Astrocyte of the hippocampus (primary cell): ENCODE measurements at places on chromosomes 13 and 19.

- no peak for DNase-seq
Observed at GRCh38 chr13:42377640-42378382, 105.9 kb downstream of the AKAP11 start.

DNA sequence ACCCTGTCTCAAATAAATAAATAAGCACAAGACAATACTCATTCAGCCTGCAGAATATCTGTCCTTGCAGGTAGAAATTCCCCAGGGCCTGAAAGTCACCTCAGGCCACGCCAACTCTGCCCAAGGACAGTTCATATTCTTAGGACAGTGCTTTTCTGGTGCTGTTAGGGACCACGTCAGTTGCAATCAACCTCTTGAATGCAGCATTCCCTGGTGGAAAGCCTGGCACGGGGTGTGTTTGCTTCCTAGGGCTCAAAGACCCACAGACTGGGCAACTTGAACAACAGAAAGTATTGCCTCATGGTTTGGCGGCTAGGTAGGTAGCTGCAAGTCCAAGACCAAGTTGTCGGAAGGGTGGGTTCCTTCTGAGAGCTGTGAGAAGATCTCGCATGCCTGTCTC, 160.3 kb downstream of the KCTD15 start:
- no peak for DNase-seq

DNA sequence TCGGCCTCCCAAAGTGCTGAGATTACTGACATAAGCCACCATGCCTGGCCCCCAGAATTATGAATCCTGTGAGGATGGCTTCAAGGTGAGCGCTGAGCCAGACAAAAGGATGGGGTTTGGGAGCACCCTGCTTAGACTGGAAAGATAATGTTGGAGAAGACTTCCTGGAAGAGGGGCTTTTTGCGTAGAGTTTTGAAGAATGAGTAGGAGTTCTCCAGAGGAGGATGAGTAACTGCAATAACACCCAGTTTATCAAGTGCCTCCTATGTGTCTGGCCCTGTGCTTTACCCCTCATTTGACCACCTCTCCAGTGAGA, 641 bp upstream of the GDF15 start:
- no peak for DNase-seq

DNA sequence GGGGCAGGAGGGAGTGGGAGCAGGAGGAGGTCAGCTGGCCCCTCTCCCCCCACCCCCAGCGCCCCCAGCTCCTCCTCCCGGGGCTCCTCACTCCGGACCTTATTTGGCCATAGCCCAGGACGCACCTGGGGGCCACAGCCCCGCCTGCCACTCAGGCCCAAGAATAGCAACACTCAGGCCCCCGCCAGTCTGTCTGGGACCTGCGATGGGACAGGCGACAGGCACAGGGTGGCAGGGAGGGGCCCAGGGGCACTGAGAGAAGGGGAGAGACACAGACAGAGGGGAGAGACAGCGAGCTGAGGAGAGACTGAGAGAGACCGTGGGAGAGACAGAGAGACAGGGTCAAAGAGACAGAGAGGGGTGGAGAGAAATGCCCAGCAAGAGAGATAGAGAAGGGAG, 10.2 kb downstream of the JOSD2 start:
- no peak for DNase-seq

- no peak for DNase-seq
Observed at GRCh38 chr13:28056970-28057712, 43.2 kb downstream of the FLT3 start.

GRCh38 chr19:3013263-3013725, 15.8 kb downstream of the TLE2 start:
- no peak for DNase-seq

- no peak for DNase-seq
Observed at GRCh38 chr13:42526276-42526675, 47.7 kb upstream of the TNFSF11 start.

- DNase-seq: no peak
Observed at GRCh38 chr13:36630181-36630803, 43.5 kb upstream of the SERTM1 start.

DNA sequence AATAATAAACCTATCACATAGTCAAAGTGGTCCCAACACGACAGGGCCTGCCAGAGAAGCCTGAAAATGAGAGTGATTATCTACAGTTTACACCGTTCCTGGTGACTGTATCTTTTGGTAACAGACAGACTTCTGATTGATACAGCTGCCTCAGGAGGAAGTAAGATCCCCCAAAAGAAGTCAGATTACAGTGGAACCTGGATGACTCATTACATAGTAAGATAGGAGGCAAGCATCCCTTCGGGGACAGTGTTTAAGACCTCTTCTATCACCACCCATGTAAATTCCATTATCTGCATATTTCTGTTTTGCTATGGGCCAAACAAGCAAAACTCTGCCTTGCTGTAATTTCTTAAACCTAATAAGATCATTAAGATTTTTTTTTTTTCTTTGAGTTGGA, 44.0 kb upstream of the FLT1 start:
- DNase-seq: no peak

GRCh38 chr13:27419328-27419727, 5.1 kb upstream of the GTF3A start:
- DNase-seq: peak; percentile 24

DNA sequence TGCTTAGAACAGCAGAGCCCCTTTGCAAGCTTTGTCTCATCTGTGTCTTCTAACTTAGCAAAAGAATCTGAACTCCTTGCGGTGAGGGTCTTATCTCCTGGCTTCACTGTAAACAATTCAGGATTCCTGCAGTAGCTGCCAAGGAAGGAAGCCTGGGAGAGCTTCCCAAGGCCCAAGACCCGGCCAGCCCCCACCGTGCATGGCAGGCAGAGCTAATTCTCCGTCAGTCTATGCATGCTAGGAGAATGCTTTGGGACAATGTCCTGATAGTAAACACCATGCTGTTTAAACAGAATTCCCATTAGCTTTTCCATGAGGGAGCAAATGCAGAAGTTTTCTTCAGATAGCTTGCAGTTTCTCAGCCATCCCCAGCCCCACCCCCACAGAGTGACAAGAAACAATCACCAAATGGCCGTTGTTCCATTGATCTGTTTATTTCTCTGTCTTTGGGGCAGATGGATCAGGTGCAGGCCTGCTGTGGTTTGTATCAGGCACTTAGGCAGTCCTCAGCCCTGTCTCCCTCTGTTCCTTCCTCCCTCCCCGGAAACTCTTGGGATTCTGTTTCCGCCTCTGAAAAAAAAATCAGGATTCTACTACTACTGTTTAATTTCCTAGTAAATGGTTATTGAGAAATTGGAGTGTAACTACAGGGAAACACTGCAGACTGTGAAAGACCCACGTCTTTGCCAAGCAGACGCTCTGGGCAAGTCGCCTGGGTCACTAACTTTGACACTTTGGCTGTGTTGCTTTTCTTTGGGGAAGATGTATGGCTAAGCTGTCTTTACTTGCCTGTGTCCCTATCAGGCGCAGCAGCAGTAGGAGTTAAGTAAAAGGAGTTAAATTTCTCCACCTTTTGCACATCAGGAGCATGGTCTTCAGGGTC, 40.7 kb upstream of the SPATA13 start:
- peak; percentile 59 for DNase-seq

DNA sequence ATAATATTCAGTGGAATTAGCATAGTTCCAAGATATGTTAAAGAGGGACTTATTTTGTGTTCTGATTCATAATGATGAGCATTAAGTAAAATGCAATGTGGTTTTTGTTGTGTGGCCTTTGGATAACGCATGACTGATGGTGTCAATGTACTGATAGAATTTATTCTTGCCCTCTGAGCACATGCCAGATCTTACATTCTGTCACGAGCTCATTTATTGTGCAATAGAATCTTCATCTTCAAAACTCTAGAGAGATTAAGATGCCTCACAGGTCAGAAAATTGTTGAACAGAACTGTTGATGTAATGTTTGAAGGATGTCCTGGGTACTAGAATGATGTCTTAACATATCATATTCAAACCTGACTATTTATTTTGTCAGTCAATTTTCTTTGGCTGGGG, 148.0 kb upstream of the HTR2A start:
- DNase-seq: no peak

GRCh38 chr13:29852472-29853054, 2.1 kb upstream of the UBL3 start:
- DNase-seq: no peak

DNA sequence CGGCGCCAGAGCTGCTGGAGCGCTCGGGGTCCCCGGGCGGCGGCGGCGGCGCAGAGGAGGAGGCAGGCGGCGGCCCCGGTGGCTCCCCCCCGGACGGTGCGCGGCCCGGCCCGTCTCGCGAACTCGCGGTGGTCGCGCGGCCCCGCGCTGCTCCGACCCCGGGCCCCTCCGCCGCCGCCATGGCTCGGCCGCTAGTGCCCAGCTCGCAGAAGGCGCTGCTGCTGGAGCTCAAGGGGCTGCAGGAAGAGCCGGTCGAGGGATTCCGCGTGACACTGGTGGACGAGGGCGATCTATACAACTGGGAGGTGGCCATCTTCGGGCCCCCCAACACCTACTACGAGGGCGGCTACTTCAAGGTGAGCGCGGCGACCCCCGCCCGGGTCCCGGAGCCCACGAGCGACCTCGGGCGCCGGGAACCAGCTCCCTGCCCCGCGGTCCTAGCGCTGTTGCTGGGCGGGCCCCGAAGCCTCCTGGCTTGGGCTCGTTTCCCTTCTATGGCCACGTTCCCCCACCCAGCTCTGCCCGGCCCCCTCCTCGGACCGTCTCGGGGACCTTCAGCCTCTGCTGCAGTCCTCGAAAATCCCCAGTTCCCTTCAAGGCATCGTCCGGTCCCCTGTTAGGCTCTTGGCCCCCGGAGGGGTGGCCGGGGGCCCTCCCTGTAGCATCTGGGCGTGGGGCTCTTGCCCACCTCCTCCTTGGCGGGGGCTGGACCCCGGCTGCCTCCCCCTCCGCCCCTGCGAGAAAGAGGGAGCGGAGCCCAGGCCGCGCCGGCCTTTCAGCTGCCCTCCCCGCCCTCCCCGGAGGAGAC, at the start of gene CDC34:
Gene CDC34 (plus strand): TSS at position 8 of the 808 bp plus-strand sequence. CDS start 172 bp downstream, at position 180.
- DNase-seq: peak; percentile 38

GRCh38 chr13:51801631-51802099, 2.3 kb downstream of the DHRS12 start:
- peak; percentile 52 for DNase-seq

- DNase-seq: no peak
Observed at GRCh38 chr13:48038761-48039160, 1.2 kb downstream of the NUDT15 start.
